Fibroblast of villous mesenchyme (primary cell): ENCODE measurements at places on chromosomes 1 and 21. TPM values are rescaled to one million over a fixed set of nuclear protein-coding genes. Genes with fewer than 3 reads are reported as not detected.

GRCh38 chr1:3365523-3366125 is 88.8 kb upstream of the ARHGEF16 start:
- no peak for DNase-seq

GRCh38 chr1:227372726-227373130 is 54.4 kb upstream of the CDC42BPA start:
- peak; percentile 39 for DNase-seq

DNA sequence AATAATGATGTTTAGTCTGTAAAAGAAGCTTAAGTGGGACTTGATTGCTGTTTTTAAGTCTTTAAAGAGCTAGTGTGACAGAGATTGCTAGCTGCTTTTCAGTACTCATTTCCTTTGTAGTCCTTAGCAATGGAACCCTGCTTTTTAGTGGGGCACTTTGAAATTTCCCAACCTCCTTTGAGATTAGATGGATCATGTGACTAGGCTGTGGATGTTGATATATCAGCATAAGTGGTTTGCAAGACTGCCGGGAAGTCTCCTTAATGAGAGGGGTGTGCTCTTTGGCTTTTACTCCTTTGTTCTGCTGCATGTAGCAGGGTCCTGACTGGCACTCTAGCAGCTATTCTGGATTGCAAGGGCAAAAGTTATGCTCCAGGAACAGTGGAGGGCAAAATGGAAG is 11.2 kb upstream of the RCOR3 start:
- no peak for DNase-seq

Gene GPR161
- total RNA-seq = 11.3 and 13.0 TPM in 2 replicates

Gene SLFNL1
- under 0.01 and 0.64 TPM in 2 replicates for total RNA-seq

Gene SLC25A34
- total RNA-seq = under 0.01 and 0.43 TPM in 2 replicates

Gene CD1D
- total RNA-seq = under 0.01 TPM in 2 replicates
